Cardiac atrium fibroblast (primary cell): ENCODE measurements at places on chromosomes 16 and 17. TPM values are rescaled to one million over a fixed set of nuclear protein-coding genes. Genes with fewer than 3 reads are reported as not detected.

SHMT1 gene
- 8.1 and 10.3 TPM in 2 replicates for total RNA-seq

BRD7 gene
- total RNA-seq, result 21.7 and 36.1 TPM in 2 replicates

GCGR gene
- total RNA-seq, result not detected in 2 replicates

LITAFD gene
- total RNA-seq, result 2.5 TPM in 1 of 2 replicates, not detected in the other

TVP23A gene
- 0.18 TPM in 1 of 2 replicates, not detected in the other for total RNA-seq

CACNG5 gene
- total RNA-seq, result not detected in 2 replicates

SOX15 gene
- total RNA-seq, result not detected in 2 replicates

SBK1 gene
- not detected in 2 replicates for total RNA-seq

RAD51D gene
- 4.7 and 9.0 TPM in 2 replicates for total RNA-seq

RTN4RL1 gene
- total RNA-seq, result 0.16 and 0.54 TPM in 2 replicates

KLHL36 gene
- 38.6 and 39.7 TPM in 2 replicates for total RNA-seq

TEX14 gene
- total RNA-seq, result not detected in 2 replicates
